SJSA1 (cell line): ENCODE measurements at places on chromosomes 3 and 15. TPM values are rescaled to one million over a fixed set of nuclear protein-coding genes. Genes with fewer than 3 reads are reported as not detected.

Gene FANCD2OS
- total RNA-seq = not detected in 2 replicates

Gene MGA
- 13.2 and 21.5 TPM in 2 replicates for total RNA-seq

Gene VEPH1
- 1.7 and 14.3 TPM in 2 replicates for total RNA-seq

Gene PLSCR5
- total RNA-seq = not detected in 2 replicates

Gene FBXL2
- 11.2 and 16.4 TPM in 2 replicates for total RNA-seq

Gene RPS17
- 1,874 and 2,652 TPM in 2 replicates for total RNA-seq

Gene SLC22A14
- total RNA-seq = not detected in 2 replicates

Gene NR2F2
- total RNA-seq = 9.8 and 14.0 TPM in 2 replicates

Gene TMEM158
- 11.4 and 16.5 TPM in 2 replicates for total RNA-seq

Gene ARGFX
- not detected in 2 replicates for total RNA-seq

Gene EAF2
- 2.3 and 7.4 TPM in 2 replicates for total RNA-seq

Gene PROS1
- 4.9 and 5.8 TPM in 2 replicates for total RNA-seq

Gene CTXND1
- not detected in 2 replicates for total RNA-seq

Gene ZSCAN29
- total RNA-seq = 26.8 and 47.3 TPM in 2 replicates

Gene GOLGA6L26
- total RNA-seq = not detected in 2 replicates

GRCh38 chr3:146130881-146131371 is 30.1 kb downstream of the PLOD2 start:
- no peak for DNase-seq

GRCh38 chr15:85597155-85597815 is 197.4 kb downstream of the KLHL25 start:
- no peak for DNase-seq

- no peak for DNase-seq
Observed at GRCh38 chr15:84781495-84781894, 33.1 kb downstream of the ZNF592 start.

DNA sequence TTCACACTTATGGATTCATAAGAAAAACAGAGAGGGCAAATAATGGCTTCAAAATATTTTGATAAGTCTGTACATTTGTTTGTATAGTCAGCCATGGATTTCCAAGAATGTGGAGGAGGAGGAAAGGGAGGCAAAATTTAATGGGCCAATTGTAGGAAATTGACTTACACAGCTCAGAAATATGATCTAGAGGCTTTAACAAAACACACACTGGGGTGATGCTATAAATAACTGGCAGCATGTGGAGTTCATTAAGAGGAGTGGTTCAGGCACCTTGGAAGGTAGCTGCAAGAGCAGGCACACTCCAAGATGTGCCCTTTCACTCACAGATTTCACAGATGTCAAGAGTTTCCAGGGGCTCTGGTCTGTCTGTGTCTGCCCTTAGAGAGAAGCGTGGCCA is 193.4 kb upstream of the RASGRP1 start:
- peak; percentile 46 for DNase-seq

DNA sequence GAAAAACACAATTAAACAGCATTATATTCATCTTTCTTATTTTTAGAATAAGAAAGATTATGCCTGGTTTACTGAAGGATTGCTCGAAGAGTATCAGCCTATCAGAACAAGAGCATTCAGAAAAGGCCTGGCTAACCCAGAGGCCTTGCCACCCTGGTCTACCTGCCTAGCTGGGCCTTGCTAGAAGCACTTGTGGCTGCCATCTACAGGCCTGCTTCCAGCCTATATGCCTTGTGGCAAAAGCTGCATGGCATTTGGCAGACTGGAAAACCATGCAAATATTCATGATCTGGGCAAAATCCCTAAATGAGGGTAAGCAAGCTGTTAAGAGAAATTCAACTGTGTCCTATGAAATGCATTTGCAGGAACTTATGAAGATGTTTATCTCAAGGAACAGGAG is 9.3 kb upstream of the ATP13A4 start:
- no peak for DNase-seq

DNA sequence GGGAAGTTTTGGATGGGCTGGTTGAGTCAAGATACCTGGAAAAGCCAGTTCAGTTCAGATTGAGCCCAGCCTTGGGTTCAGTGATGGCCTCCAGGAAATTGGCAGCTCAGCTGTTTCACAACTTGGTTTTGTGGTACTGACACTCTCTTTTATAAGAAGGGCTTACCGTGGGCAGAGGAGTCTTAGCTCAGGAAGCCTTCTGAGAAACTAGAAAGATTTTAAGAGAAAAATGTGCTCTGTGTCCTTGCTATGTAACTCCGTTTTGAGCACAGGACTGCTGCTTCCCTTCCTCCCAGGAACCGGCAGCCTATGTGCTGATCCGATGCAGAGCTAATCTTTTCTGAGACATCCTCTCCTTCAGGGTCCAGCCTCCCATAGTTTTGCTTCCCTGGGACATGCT is 46.6 kb upstream of the RASGRP1 start:
- no peak for DNase-seq

GRCh38 chr3:10472877-10473440 is 32.4 kb downstream of the ATP2B2 start:
- no peak for DNase-seq

DNA sequence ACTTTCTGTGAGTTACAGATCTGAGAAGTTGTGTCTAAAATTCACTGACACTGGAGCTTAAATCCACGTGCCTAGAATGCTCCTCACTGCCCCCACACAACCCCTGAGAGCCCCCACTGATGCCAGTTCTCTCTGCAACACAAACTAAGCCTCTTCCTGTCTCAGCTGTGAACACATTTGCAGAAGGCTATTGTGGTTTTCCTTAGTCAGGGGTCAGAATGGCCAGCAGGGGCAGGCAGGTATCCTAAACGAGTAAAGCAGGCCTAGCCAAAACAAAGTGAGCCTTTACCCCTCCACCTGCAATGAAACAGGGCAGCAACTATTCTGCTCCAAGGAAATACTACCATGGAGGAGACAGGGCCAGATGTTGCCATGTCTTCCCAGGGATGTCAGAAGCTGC is 78.6 kb downstream of the FHIT start:
- no peak for DNase-seq

DNA sequence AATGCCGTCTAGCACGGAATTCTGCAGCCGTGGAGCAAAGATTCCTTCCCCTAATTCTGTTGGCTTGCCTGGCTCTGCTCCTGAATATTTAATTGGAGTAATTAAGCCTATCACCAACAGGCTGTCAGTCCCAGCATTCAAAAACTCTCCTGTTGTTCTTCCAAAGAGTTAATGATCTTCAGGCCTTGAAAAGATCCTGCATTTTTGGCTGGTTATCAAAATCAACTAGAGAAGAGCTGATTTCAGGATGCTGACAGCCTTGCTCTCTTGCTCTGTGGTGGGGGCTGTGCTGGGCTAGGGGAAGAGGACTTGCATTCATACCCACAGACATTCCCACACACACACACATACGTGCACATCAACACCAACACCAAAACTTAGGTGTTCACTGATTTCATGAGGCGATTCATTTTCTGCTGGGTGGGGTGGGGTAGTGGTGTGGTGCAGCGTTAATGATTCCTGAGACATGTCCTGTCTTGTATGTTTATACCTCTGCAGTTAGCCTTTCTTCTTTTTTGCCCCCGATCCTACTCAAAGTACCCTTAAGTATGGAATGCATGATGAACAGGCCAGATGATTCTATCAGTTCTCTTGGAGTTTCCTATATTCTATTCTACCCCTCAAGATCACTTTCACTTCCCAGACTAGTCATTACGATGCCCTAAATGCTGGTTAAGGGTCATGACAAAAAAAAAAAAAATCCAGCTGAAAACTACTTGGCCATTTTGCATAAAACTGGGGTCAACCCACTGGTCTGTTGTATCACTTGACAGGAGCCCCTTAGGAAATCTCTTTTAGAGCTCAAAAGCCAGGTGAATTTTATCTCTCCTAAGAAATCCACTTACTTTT is 42.3 kb downstream of the CPN2 start:
- DNase-seq = no peak

- no peak for DNase-seq
Observed at GRCh38 chr3:17553080-17553479, 189.4 kb downstream of the TBC1D5 start.

DNA sequence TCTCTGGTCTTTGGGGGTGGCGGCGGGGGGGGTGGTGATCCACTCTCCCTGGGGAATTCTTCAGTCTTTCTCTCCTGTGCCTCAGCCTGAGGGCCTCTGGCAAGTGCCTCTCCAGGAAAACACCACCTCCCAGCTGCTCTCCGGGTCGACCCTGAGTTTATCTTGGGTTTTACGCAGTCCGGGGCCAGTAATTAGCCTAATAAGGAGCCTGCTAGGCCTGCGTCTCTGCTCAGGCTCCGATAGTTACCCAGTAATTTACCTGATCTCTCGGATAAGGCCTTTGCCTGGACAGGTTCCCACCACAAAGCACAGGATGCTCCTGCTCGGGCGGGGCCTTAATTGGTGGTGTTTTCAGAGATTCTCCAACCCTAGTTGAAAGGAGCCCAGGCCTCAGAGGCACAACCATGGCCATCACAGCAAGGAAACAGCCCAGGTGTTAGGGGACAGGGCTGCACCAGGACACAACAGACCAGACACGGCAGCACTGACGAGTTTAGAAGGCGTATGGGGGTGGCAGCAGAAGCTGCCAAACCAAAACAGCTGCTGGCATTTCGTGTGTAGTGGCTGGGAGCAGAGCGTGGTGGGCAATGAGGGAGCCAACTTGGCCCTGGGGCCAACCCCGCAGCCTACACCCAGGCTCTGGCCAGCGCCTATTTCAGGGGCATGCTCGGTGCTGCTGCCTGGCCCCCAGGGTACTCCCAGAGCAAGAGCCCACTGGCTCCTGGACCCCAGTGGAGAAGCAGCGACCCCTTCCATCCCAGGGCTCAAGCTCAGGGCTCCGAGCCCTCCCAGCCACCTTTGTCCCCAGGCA is 71.4 kb downstream of the KLF13 start:
- DNase-seq = no peak

DNA sequence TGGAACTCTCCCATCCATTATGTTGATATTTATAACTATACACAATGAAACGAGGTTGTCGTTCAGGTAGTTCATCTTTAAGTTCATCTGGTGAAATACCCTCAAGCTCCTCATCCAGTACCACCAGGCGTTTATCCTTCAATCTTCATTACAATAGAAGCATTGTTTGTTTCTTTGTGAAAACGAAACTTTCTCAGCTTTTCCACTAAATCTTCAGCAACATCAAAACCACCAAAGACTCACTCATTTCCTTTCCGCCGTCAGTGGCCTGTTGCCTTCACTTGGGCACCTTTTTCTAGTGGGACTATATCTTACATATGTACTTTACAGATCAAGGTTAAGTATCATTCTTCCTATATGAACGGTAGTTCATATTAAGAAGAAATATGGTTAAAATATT is 44.1 kb upstream of the TFG start:
- DNase-seq = no peak

DNA sequence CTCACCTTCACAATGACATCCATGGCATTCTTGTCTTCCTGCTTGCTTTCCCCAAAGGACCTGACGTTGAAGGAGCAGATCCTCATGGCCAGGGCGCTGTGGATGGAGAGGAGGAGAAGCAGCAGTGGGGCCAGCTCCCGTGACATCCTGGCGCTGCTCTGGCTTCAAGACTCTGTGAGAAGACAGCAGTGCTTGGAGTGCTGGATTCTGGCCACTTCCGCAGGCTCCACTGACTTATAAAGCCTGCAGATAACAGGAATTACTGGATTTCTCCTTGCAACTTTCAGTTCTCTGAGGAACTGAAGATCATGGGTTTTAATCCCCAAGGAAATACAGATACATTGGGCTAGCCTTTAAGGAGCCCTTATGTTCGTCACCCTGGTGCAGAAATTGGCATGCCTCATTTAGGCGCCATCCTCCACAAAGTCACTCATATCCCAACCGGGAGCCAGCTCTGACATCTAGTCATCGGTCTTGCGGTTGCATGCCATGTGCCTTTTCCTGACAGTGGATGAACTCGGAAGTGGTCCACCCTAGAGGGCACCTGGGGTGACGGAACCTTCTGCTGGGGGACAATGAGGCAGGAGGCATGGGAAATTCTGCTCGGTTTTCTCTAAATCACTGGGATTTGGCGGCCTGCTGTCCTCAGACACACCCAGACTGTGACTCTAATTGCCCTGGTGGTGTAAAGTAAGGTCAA is at the start of gene DNASE1L3:
Gene DNASE1L3, minus strand, starts transcription at position 212 of the 700 bp plus-strand sequence. Its CDS starts 66 bp downstream, at position 146.
- DNase-seq = no peak

DNA sequence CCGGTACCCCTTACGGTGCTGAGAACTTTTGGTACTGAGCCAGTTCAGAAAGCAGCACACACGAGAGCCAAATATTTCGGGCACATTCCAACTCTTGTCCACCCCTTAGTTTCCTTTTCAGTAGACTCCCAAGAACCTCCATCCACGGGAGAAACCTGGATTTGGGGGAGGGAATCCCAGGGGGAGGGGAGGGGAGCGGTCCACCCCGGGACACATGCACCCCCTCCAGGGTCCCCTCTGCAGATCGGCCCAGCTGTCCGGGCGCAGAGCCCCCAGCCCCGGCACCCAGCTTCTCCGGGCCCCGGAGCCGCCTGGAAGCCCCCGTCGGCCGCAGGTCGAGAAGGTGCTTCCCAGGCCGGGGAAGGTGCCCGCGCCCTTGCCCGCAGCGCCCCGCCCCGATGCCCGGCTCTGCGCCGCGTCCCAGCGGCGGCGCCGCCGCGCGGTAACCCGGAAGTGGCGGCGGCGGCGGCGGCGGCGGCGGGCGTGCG is 455 bp upstream of the ABHD17C start:
- DNase-seq = peak; percentile 34

DNA sequence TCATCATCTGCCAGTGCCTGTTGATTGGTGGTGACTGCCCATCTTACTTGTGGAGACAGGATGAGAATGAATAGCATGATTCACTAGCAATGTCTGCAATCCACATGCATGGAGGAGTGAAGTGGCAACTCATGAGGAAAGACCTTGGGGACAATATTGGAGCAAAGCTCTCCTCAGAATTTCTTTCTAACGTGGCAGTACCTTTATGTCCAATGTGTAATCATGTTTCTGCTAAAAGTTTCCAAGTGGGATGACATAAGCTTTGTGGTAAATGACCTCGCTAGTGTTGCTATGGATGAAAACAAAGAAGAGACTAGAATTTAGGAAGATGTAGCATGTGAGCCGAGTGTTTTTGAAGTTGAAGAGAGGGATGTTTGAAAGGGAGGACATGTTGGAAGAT is 117.8 kb downstream of the CPNE4 start:
- DNase-seq = no peak

- no peak for DNase-seq
Observed at GRCh38 chr15:94130504-94130903, 100.9 kb upstream of the MCTP2 start.

DNA sequence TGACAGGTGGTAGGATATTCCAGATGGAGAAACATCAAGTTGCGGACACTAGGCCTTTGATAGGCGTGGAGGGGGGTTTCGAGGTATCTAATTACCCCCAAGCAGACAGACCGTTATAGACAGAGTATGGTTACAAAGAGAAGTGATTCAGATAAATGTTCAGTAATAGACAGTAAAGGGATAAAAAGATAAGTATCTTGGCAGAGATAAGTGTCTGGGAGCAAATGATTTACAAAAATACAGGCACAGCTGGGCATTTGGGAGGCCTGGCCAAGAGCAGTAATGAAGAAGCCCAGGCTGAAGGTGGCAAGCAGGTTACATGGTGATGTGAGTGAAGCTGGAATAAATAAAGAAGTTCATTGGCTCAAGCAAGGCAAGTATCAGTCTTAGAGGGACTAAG is 659 bp upstream of the MYH15 start:
- no peak for DNase-seq

DNA sequence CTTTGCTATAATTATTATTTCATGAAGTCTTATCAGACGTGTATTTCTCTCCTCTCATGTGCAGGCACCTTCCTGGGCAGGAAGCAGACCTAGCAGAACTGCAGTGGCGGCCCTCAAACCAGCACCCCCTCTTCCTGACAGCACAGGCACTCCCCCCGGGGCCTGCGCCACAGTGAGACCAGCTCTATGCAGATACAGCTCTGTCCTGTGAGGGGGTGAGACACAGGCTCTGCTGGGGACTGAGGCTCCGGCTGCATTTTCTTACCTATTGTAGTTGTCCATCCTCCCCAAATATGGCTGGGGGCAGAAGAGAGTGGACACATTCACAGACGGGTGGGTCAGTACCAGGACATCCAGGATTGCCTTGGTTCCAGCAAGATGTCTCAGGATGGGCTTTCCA is 5.0 kb downstream of the CISH start:
- no peak for DNase-seq
